ENCODE measurements at places on chromosomes 3 and 15.
A peak's percentile ranks its signal among the peaks of the same experiment; 100 is the strongest.

DNA sequence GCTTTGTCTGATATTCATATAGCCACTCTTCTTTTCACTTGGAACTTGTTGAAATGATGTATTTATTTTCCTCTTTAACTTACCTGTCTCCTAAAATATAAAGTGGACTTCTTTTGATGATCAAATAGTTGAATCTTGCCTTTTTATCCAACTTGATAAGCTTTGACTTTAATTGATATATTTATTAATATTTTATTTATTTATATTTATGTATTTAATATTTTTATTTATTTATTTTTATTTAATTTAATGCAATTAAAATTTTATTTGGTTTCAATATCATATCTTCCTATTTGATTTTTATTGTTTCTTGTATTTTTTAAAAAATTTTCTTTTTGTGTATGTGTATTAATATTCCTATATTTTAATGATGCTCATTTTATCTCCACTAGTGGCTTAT, 555.1 kb upstream of the EPHA6 start:
- DNase-seq: no peak

- peak; percentile 13 for DNase-seq
Observed at GRCh38 chr15:71443538-71443937, 328.3 kb downstream of the THSD4 start.

DNA sequence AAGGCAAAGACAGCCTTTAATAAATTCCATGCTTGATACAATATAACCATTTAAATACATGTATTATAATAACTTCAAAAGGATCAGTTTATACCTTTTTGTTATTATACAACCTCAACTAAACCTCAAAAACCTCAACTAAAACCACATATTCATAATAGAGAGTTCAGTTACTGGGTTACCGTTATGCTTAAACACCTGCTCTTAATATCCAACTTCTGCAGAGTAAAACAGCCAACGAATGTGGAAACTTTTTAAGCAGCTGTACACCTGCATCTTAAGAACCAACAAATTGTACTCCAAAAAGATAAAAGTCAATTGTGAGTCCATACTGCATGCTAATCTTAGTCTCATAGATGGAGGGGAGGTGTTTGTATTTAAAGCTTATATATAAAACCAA, 53.5 kb downstream of the TFDP2 start:
- DNase-seq: no peak

GRCh38 chr3:30012941-30013543, 593.4 kb upstream of the TGFBR2 start:
- peak; percentile 83 for DNase-seq

DNA sequence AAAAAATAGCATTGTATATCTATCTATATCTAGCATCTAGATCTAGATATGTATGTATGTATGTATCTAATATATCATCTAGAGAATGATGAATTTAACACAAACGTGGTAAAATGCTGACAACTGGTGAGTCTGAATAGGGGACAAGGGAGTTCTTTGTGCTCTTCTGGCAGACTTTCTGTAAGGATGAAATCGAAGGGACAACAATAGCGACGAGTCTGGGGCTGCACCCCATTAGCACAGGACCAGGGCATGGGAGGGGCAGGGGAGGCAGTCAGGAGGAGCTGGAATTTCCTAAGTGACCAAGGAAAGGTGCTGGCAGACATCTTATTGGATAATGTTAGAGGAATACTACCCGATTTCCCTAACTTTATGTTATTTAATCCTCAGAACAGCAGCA, 7.9 kb downstream of the CCR1 start:
- no peak for DNase-seq

DNA sequence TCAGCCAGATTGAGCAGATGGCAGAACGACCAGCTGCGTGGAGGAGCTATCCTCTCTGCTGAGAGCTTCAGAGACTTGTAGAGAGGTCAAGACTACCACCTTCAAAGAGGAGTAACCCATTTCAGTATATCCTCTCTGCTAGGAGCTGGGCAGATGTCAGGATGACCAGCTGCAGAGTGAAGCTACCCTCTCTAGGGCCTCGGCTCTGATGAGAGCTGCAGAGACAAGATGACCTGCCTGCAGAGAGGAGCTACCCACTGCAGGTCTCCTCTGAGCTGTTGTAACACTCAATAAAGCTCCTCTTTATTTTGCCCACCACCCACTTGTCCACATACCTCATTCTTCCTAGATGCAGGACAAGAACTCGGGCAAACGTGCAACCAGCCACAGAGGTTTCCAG, 1522.7 kb downstream of the OTOL1 start:
- no peak for DNase-seq

DNA sequence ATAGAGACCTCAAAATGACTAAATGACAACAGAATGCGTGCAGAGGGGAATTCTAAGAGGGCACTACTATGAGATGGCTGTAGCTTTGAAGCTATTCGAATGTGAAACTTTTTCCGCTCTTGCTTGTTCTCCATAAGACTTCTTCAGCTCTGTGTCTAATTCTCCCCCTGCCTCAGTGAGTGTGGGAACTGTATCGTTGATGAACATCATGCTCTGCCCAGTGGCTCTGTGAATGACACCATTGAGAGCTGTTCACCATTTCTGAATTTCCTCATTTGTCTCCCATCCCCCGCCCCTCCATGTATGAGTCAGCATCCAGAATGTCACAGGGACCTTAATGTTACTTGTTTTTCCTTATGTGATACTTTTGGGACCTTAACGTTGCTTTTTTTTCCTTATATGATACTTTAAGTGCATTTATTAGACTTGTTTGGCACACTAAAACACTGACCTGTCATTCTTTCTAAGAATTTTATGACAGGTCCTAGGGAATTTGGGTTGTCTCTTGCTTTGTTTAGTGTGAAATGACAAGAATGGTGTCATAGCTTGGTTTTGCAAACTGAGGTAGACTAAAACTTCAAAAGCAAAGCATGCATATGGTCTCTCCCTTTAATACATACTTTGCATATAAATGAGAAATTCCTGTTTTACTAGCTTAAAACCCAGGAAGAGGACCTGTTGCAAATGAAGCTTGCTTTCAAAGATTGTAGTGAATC, 99.6 kb downstream of the FNDC3B start:
- DNase-seq: no peak
